ENCODE measurements at places on chromosomes 2 and 18. TPM values are rescaled to one million over a fixed set of nuclear protein-coding genes. Genes with fewer than 3 reads are reported as not detected.

Gene TAF1B
- total RNA-seq, result 24.8 TPM

Gene SERPINB12
- total RNA-seq, result not detected

GRCh38 chr2:136327162-136327852 lies 209.4 kb upstream of the CXCR4 start:
- DNase-seq, result peak; percentile 92
- peak overlapping the region; percentile 91 for H3K27ac ChIP-seq
- peak overlapping the region; percentile 19 for H3K4me3 ChIP-seq
- H3K4me1 ChIP-seq, result peaks cover 18% of the 10 kb centered on the region
- H3K27me3 ChIP-seq, result no peaks in the 10 kb centered on the region
- H3K36me3 ChIP-seq, result no peaks in the 10 kb centered on the region

- H3K4me1 ChIP-seq, result peaks cover 43% of the 10 kb centered on the region
- H3K4me3 ChIP-seq, result no peak overlapping the region
- peaks cover 21% of the 10 kb centered on the region for H3K27me3 ChIP-seq
These were observed 17.3 kb upstream of the ARHGAP25 start for GRCh38 chr2:68717305-68717661.

GRCh38 chr18:5424903-5425664 lies 118.7 kb downstream of the EPB41L3 start:
- no peak overlapping the region for H3K27ac ChIP-seq
- no peaks in the 10 kb centered on the region for H3K4me1 ChIP-seq
- H3K36me3 ChIP-seq, result no peaks in the 10 kb centered on the region
- H3K4me3 ChIP-seq, result no peak overlapping the region

- H3K36me3 ChIP-seq, result no peaks in the 10 kb centered on the region
- H3K27ac ChIP-seq, result no peak overlapping the region
- no peak overlapping the region for H3K4me3 ChIP-seq
- no peaks in the 10 kb centered on the region for H3K4me1 ChIP-seq
These were observed 31.5 kb downstream of the GREB1L start for GRCh38 chr18:21273568-21273967.
